ENCODE measurements at places on chromosomes 11 and 22. TPM values are rescaled to one million over a fixed set of nuclear protein-coding genes. Genes with fewer than 3 reads are reported as not detected.

The RIBC2 gene
- 2.6 TPM for total RNA-seq

The RIMBP3C gene
- 0.13 TPM for total RNA-seq

The OR51E2 gene
- not detected for total RNA-seq

The CXCR5 gene
- total RNA-seq = 0.17 TPM
